ENCODE measurements at places on chromosomes 1 and 21.

- H3K27me3 ChIP-seq: no peaks in the 10 kb centered on the region
- H3K36me3 ChIP-seq: no peaks in the 10 kb centered on the region
- DNase-seq: no peak
- no peak overlapping the region for H3K27ac ChIP-seq
These were observed 123.6 kb downstream of the GABPA start for GRCh38 chr21:25858325-25858724.

GRCh38 chr1:27001570-27002360, 8.3 kb downstream of the TRNP1 start:
- H3K27ac ChIP-seq: peak overlapping the region; percentile 93
- no peak overlapping the region for H3K4me3 ChIP-seq
- H3K27me3 ChIP-seq: no peaks in the 10 kb centered on the region
- H3K4me1 ChIP-seq: peaks cover 89% of the 10 kb centered on the region
- peaks cover 17% of the 10 kb centered on the region for H3K36me3 ChIP-seq
- DNase-seq: no peak

- peak overlapping the region; percentile 79 for H3K4me3 ChIP-seq
- no peak for DNase-seq
- H3K4me1 ChIP-seq: peaks cover 33% of the 10 kb centered on the region
- no peaks in the 10 kb centered on the region for H3K27me3 ChIP-seq
These were observed 4.2 kb upstream of the CCT8 start for GRCh38 chr21:29077651-29078090.

GRCh38 chr1:183773482-183774274, 31.2 kb upstream of the RGL1 start:
- H3K4me3 ChIP-seq: no peak overlapping the region
- H3K27ac ChIP-seq: no peak overlapping the region
- H3K27me3 ChIP-seq: no peaks in the 10 kb centered on the region

GRCh38 chr21:38988509-38989378, 183.0 kb downstream of the ETS2 start:
- no peaks in the 10 kb centered on the region for H3K27me3 ChIP-seq
- peaks cover 98% of the 10 kb centered on the region for H3K4me1 ChIP-seq
- DNase-seq: no peak
- H3K27ac ChIP-seq: no peak overlapping the region
- no peaks in the 10 kb centered on the region for H3K36me3 ChIP-seq
